Ovary (tissue), 10 donors: ENCODE measurements at places on chromosomes 6 and 20.

DNA sequence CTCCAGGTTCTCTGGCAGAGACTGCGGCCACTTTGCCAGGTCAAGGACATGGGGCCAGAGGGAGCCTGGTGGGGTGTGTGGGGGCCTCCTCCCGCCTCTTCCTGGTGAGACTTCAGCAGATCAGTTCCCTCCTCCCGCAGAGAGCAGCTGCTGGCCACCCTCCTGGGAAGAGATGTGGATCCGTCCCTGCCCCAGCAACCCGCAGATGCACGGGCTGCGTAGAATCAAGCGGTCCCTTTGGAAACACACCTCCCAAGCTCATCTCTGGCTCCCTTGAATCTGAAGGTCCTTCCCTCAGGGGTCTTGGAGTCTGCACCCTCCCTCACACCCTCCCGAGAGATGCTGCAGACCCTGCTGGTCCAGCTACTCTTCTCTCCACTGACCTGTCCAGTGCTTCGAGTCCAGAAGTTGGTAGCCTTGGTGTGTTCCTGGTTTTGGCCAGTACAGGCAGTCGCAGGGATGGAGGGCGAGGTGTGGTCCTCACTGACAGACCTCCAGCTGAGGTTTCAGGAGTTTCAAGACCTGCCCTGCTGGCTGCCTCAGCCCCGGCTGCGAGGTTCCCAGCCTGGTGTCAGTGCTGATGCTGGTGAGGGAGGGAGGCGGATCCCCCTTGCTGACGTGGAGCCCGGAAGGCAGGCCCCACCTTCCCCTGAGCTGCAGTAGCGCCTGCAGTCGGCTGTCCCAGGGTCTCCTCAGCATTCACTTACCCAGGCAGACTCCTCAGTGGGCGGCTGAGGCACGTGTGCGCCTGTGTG lies at the start of gene NPBWR2:
NPBWR2 (minus strand) TSS at position 585 of the 755 bp plus-strand sequence. CDS start 734 bp downstream, outside the sequence.
- peak; percentile 10 for DNase-seq

- no peak for DNase-seq
Observed at GRCh38 chr6:5990786-5991185, 15.9 kb downstream of the NRN1 start.

DNA sequence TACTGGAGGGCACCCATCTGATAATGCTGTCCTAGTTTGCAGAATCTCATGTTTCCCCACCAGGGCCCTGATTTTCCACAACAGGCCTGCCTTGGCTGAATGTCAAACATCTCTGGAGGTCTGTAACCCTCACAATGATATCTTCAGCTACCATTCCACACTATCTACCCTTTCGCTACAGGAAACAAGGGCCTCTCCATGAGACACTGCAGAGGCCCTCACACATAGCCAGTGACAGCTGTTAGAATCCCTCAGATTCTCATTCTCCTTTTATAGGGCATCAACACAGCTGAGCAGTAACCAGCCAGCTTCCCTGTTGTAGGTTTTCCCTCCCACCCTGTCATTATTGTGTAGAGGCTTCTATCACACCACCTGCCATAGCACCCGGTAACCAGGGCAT lies 29.6 kb upstream of the MICB start:
- no peak for DNase-seq

- no peak for DNase-seq
Observed at GRCh38 chr6:98092331-98092730, 742.0 kb upstream of the POU3F2 start.

DNA sequence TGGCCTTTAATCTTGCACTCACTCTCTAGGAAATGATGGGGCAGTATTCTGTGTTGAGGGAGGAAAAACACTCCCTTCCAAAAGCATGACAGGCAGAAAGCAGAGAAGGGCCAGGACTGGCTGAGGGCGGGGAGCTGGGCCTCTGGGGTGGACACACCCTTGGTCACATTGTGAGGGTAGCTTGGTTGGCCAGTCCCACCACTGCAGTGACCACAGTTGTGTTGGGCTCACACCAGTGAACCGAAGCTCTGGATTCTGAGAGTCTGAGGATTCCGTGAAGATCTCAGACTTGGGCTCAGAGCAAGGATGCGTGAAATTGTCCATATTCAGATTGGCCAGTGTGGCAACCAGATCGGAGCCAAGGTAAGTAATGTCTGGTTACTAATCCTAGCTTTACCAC lies at the start of gene TUBB1:
TUBB1 (plus strand) TSS at position 213 of the 400 bp plus-strand sequence; CDS start at position 307, 94 bp downstream.
- no peak for DNase-seq

DNA sequence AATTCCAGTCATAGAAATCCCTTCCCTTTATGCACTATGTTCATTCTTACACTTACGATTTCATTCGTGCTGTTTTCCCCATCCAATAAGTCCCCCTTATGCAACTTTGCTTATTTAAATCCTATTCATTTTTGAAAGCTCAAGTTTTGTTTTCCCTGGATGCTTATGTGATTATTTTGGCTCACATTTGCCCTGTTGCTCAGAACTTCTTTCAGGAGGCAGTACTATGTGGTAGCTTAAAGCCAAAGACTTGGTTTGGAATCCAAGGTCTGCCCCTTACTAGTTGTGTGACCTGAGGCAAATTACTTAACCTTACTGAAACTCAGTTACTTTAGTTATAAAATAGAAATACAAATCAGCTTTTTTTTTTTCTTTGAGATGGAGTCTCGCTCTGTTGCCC lies 59.6 kb downstream of the MOXD1 start:
- DNase-seq = no peak

GRCh38 chr6:140436023-140436811 lies 1061.8 kb upstream of the CITED2 start:
- DNase-seq = no peak

DNA sequence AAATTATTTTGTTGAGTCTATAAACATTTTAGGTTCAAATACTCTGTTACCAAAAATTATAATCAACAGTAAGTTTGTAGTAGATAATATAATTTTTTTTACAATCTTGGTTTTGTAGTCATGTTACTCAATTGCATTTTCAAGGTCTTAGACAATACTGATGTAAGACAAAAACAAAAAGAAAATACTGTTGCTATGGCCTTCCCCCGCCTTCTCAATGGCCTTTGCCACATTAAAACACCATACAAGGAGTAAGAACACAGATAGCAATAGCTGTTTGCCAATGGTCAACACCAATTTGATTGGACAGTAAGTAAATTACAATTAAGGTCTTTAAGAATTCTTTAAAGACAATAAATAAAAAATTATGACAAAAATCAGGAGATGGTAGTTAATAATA lies 450.2 kb downstream of the CDC5L start:
- no peak for DNase-seq

DNA sequence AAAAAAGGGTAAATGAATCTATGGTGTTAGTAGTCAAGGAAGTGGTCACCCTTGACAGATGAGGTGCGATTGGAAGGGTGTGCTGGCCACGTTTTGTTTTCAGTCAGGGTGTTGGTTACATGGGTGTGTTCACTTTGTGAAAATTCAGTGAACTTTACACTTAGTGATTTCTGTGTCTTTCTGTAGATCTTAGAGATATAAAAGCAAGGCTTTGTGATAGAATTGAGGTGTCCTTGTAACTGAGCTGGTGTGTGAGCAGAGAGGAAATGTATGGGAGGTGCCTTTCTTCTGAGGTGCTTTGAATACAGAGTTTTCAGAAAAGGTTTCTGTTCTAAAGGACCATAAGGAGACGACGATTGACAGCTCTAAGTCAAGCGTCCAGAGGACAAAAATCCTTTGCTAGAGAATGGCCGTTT lies 90.5 kb downstream of the SAMD3 start:
- DNase-seq = no peak

DNA sequence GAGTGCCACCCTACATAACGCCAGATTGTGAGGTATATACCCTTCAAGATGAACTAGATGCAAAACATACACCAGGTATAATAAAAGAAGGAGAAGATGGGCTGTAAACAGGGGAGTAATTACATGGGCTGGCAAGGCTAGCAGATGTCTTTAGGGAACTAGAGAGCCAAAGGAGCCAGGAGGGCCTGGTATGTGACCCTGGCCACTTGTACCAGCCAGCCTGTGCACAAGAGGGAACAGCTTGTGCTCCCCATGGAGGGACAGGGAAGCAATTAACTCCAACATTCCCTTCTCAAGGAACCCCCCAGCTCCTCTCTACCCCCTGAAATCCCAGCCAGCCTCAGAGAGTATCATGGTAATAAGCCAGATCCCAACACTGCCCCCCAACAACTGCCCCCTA lies 139.9 kb downstream of the HIVEP2 start:
- DNase-seq = no peak

DNA sequence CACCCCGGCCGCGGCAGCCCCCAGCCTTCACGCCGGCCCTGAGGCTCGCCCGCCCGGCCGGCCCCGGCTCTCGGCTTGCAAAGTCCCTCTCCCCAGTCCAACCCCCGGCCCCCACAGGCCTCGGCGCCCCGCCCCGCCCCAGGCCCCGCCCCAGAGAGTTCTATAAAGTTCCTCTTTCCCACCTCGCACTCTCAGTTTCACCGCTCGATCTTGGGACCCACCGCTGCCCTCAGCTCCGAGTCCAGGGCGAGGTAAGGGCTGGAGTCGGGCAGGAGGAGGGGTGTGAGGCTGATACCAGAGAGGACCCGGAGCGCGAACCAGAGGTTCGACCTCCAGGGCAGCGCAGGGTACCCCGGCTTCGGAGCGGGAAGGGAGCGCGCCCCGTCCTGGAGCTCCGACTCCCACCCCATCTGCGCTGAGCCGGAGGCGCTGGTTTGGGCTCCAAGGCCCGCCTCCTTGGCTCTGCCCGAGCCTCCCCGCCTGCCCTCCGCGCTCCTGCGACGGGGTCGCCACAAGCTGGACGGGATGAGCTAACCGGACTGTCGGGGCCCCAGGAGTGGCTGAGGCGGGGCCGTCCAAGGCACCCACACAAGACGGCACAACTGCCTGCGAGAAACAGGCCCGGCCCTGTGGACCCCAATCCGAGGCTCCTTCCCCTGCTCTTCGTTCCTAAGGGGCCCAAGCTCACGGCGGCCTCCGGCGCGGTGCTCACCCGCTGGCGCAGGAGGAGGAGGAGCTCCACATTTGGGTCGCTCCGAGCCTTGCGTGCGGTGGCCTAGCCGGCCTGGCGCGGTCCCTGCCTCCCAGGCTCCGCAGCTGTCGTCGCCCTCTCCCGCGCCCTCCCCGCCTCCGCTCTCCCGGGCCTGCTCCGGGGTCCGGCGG lies at the start of gene IRF4:
IRF4 (plus strand) TSS at position 194 of the 882 bp plus-strand sequence. CDS start 1,401 bp downstream, outside the sequence.
- DNase-seq = no peak

GRCh38 chr20:61587036-61587435 lies 335.0 kb downstream of the CDH4 start:
- no peak for DNase-seq

- DNase-seq = no peak
Observed at GRCh38 chr6:50586331-50586675, 127.0 kb upstream of the TFAP2D start.

DNA sequence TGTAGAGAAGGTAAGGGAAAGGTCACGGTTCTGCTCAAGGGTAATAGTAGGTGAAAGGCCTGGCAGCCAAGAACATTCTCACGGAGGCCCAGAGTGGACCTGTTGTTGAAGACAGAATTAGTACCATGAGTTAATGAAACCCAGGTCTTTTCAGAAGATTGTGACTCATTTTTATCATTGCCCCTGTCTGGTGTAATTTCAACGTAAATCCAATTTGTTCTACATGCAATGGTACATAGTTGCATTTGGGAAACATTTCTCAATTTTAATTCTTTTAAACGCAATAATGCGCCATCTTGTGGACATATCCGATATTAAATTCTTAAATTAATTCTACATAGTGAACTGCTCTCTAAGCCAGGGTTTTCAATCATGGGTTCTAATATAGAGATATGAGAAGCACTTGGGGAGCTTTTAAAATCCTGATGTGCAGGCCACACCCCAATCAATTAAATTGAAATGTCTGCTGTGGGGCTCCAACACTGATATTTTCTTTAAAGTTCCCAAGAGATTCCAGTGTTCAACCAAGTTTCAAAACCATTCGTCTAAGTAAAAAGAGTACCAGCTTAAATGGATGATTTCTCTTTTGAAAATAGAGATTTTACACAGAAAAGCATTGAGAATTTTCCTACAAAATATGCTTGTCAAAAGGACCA lies 257.4 kb downstream of the PLCB1 start:
- DNase-seq = no peak

DNA sequence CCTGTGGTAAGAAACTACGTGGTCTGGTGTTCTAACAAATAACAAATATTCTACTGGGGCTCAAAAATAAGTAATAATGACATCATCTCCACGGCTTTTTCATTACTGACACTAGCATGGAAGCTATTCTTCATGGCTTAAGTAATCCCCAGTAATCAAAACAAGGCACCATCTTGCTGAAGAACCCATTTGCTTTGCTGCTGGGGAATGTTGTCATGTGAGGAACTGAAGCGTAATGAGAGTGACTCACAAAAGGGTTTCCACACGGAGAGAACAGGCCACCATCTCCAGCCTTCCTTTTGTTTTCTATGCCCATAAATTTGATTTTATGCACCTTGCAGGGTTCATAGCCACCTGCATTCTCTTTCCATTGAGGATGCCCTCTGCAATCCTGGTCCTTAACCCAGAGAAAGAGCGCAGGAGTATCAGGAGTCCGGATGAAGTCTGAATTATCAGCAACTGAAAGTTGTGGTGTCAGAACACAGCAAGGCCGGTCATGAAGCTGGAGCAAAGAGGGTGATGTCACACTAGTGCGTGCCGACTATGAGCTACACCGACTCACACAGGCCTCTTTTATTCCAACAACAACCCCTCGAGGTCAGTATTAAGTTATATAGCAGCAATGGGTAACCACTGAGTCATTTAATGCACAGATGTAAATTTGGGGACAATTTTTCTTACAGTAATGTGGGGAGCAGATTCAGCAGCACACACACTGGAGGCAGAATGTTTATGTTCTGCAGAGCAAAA lies 173.7 kb upstream of the SSTR4 start:
- no peak for DNase-seq

DNA sequence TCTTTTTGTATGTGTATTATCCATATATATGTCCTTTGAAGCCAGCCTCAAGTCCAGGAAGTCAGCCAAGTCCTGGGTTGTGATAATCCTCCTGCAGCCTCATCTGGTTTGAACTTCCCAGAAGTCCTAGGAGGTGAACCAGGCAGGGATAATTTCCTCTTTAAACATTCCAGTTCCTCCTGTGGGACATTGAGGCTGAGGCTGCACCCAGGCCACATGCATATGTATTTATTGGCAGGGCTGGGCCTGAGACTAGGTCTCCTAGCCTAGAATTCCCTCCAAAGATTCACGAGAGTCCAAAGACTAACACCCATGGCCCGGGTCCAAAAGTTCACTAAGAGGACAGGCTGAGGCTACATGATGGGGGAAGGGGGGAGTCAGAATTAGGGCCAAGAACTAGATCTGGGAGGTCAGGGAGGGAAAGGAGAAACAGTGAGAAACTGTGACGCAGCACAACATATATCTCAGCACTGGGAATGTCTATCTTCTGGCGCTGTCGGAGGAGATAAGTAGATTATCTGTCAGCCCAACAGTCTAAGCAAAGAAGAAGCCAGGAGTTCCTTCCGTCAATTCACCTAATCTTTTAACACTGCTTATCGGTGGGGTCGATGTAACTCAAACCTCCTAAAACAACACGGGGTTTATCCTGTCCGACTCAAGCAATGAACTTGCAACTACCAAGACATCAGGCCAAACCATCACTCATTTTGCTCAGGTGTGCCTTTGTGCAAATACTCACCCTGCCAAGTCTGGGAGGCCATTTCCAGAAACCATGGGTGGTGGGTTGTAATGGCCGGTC lies 43.3 kb downstream of the SNX5 start:
- no peak for DNase-seq

DNA sequence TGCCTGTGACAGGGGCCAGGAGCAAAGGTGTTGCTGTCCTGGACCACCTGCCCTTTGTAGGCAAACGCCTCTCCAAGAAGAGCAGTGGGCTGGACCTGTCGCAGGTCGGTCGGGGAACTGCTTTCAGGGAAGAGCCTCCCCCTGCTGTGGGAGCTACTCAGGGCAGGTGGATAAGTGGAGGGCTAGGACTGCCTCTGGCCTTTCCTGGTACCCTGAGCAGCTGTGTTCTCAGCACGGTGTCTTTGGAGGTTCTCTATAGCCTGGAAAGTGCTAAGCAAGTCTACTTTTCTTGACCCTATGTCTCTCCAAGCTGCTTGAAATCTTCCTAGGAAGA lies 35.0 kb downstream of the BPIFB1 start:
- no peak for DNase-seq
